ENCODE measurements at places on chromosomes 2 and 18. TPM values are rescaled to one million over a fixed set of nuclear protein-coding genes. Genes with fewer than 3 reads are reported as not detected.

Gene SULT1C3
- not detected for total RNA-seq

Gene CDK5R2
- total RNA-seq, result not detected

Gene AMMECR1L
- total RNA-seq, result 6.3 TPM

Gene COL5A2
- 3.0 TPM for total RNA-seq

Gene VSNL1
- total RNA-seq, result 52.5 TPM

Gene CFAP65
- not detected for total RNA-seq

Gene GYPC
- 47.2 TPM for total RNA-seq

Gene PROC
- total RNA-seq, result 0.44 TPM

Gene TRIM43
- total RNA-seq, result not detected

Gene COL6A3
- 0.41 TPM for total RNA-seq

Gene AGAP1
- total RNA-seq, result 5.3 TPM

GRCh38 chr2:12435430-12436222, 281.1 kb upstream of the TRIB2 start:
- DNase-seq, result no peak

DNA sequence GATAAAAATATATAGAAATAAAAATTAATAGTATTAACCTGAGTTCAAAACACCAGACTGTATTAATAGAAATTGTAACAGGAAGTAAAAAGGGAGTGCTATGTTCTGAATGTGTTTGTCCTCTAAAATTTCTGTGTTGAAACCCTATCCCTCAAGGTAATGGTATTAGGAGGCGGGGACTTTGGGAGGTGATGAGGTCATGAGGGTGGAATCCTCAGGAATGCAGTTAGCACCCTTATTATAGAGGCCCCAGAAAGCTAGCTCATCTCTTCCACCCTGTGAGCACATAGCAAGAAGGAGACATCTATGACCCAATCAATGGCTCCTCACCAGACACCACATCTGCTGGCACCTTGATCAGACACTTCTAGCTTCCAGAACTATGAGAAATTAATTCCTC, 124.5 kb downstream of the CMPK2 start:
- no peak for DNase-seq

DNA sequence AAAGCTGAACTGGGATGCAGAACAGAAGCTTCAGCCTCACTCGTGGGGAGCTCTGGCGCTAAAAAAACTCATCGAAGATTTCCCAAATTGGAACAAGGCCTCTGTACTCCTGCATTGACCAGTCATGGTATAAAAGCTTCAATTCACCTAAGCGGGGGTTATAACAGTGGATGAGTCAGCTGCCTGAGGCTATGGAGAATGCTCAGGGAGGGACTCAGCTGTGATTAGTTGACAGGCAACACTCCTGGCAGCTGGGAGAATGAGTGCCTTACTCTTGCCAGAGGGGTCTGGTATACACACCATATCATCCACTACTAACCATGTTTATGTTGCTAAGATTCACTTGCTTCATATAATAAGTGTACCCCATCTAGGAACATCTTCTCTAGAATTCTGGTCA, 350.6 kb upstream of the VRK2 start:
- peak; percentile 33 for DNase-seq

DNA sequence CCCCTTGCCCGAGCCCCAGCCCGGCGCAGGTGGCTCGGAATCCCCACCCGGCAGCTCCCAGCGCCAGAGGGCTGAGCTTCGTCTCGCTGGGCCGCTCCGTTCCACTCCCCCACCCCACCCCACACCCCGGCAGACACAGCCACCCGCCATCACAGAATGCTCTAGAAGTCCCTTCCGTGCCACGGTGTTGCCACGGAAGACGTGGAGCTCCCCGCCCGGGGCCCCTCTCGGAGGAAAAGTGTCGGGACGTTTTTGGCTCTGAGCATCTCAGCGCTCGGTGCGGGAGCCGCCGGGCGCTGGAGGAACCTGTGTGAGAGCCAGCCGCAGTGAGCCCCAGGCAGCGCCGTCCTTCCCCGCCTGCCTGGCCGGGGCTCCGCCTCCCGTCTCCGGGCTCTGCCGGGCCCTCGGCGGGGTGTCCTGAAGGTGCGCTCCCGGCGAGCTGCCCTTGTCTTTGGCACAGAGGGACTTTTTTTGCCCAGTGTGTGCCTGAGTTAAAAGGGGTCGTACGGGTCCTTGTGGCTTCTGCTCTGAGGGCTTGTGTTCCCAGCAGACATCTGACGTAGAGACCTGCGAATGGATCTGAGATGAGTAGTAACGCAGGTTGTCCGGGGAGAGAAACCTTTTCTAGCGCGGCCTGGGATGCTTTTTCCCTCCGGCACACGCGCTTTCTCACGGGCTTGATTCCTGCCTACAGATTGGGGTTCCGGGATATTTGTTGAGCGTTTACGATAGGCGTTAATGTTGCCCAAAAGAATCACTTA, 1.8 kb downstream of the ZCCHC2 start:
- DNase-seq, result peak; percentile 48

DNA sequence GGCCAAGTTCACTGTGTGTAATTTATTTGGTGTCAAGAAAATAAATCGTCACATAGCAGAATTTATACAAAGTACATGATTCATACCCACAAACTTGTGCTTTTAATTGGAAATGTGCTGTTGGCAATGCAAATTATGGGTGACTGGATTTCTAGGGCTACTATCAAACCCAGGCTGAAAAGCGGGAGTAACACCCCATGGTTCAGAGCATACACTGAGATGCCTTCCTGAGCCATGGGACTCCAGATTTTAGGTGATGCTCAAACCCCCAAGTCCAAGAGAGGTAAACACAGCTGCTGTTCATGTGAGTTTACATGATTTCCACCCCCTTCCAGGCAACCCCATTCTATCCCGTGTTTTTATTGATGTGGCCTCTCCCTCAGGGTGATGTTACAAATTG, 565.9 kb upstream of the ID2 start:
- no peak for DNase-seq

- DNase-seq, result peak; percentile 84
Measured at GRCh38 chr18:32974421-32975162, 201.8 kb upstream of the KLHL14 start.

- DNase-seq, result peak; percentile 99
Measured at GRCh38 chr2:27798948-27799645, 27.6 kb downstream of the MRPL33 start.

DNA sequence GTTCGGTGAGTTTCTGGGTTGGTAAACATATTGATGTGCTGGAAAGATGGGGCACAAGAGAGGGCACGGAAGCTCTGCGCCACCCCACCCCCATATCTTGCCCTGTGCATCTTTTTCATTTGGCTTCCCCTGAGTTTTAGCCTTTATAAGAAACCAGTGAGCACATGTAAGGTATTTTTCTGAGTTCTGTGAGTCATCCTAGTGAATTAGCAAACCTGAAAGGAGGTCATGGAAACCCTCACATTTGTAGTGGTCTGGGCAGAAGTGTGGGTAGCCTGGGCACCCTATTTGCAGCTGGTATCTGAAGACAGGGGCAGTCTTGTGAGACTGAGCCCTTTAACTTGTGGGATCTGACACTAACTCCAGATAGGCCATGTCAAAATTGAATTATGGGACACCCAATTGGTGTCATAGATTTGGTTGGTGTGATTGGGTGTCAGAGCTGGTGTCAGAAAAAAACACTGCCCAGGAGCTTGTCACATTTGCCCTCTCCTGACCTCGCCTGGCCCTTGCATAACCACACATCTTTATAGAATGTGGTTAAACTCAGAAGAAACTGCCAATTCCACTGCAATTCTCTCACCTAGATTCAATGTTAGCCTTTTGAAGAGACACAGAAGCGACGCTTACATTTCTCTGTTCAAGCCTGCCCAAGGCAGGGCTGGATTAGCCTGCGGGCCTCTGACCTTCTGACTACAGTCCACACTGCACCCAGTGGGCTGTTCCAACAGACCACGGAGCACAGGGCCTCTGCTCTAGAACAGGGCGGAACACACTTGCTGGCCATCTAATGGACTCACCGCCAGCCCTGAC, 12.0 kb upstream of the GALM start:
- DNase-seq, result no peak

GRCh38 chr18:58998401-58999203, 133.9 kb downstream of the ZNF532 start:
- DNase-seq, result no peak

DNA sequence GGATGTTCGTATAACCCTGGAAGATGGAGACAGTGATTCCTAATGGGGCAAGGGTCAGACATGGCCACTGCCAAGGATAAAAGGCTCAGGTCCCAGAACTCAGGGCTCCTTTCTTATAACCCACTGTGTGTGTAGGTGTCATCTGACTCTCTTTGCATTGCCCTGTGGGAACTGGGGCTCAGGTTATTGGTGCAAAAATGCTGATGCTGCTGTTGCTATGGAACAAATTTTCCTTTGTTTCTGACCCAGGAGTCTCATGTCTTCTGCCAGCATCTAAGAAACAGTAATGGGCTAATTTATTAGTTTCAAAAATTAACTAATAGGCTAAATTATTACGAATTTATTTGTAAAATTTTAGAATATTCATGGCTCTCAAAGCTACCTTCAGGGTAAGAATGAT, 24.3 kb upstream of the LDLRAD4 start:
- DNase-seq, result no peak

DNA sequence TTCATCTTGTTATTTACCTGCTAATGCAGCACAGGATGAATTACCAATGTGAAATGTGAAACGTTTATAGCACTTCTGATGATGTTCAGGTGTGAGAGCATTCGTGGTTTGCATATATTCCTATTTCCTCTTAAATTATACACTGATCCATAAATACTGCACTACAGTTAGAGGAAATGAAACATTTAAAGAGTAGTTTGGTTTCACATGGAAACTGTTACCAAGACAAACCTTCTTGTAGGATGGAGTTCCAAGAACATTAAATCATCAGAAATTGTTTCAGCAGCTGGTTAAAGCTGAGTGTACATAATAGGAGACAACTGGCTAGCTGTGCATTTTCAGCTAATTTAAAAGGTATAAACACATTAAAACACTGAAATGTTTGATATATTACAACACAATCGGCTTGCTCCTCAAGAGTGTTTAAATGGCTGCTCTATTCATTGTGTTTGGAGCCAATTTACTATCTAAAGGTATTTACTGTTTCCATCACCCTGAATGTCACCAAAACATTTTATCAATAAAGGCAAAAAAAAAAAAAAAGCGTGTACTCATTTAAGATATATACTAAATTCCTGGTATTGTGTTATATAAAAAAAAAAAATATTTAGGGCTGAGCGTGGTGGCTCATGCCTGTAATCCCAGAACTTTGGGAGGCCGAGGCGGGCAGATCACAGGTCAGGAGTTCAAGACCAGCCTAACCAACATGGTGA, 100.6 kb downstream of the DYM start:
- DNase-seq, result no peak

DNA sequence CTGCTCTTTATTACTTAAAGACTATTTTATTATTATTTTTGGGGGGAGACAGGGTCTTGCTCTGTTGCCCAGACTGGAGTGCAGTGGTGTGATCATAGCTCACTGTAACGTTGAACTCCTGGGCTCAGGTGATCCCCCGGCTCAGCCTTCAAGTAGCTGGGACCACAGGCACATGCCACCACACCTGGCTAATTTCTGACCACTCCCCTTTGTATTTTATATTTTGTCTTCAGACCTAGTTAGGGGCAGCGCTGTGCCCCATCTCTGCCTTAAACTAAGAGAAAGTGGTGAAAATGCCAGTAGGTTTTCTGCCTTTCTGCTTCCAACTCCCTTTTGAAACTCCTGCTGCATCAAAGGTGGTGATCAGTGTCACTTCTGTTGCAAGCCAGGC, 82.5 kb downstream of the LPIN1 start:
- DNase-seq, result no peak

GRCh38 chr2:71670430-71670795, 217.1 kb downstream of the DYSF start:
- no peak for DNase-seq

DNA sequence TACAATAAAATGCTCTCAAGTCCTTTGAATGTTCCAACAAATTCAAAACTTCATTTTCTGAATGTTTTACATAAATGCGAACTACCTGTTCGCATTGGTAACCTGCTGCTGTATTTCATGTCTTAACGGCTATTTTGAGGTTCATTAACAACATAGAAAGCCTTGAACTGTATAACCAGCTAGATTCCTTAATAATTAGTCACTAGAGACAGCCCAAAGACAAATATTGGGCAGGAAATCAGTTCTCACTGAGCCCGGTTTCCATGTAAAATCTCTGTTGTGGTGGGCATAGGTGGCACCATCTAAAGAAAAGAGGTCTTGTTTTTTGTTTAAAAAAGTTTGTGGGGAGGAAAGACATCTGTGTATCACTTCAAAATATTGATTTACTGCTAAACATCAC, 29.2 kb downstream of the PDIA6 start:
- DNase-seq, result peak; percentile 9

DNA sequence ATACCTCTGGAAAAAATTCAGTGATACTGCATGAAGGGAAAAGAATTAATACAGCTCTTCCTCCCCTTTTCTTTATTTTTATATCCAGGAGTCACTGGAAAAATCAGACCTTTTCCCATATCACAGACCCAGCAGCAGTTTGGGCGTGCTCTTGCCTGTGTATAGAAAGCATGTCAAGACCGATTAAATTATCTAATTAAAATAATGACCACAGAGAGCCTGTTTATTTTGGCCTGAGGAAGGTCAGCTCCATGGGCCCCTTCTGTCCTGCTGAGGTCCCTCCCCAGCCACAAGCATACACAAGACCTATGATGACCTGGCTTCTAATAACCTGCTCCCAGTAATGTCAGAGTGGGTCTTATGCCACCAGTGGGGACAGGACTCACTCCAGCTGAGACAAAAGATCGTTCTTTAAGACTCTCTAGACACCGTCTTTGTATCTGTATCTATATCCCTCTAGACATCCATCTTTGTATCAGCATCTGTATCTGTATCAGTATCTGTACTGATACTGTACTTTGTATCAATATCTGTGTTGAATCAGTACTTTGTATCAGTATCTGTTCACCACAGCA, 147.8 kb downstream of the VAPA start:
- no peak for DNase-seq

GRCh38 chr2:215843579-215843978, 169.8 kb downstream of the MREG start:
- peak; percentile 49 for DNase-seq
